Non-pigmented ciliary epithelial cell (primary cell): ENCODE measurements at places on chromosomes 11 and 22.

DNA sequence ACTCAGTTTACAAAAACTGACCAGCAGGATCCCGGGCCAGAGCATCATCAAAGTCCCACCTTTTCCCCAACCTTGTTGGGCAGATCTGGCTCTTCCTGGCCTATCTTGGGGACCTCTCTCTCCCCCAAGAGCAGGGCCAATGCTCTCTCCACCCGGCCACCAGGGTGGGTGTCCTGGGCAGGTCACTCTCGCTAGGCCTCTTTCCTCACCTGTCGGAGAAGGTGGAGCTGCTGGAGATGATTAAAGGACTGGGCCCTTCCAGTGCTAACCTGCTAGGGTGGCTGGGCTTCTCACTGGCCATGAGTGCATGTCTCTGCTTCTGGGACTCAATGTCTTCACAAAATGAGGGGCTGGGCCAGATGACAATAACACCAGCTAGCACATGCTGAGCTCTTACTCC is 2.9 kb upstream of the CAPN5 start:
- no peak for DNase-seq

DNA sequence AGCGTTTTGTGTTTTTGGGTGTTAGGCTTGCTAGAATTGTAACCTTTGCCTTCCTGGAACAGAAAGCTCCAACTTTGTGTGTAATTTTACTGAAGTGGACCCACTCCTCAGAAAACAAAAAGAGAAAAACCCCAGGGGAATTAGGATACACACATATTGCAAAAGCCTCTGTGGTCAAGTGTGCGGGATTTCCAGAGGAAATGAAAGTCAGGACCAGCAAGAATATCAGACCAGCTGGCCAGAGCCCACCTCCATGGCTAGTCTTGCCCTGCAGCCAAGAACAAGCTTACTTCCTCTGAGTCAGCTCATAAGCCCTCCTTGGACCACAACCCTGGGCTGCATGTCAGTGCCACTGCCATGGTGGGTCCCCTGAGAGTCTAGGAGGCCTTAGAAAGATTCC is 37.0 kb upstream of the FTH1 start:
- DNase-seq: peak; percentile 61

- DNase-seq: no peak
Measured at GRCh38 chr11:95706974-95707387, 82.6 kb downstream of the FAM76B start.

GRCh38 chr11:64717268-64717578 is 5.8 kb downstream of the NRXN2 start:
- no peak for DNase-seq

DNA sequence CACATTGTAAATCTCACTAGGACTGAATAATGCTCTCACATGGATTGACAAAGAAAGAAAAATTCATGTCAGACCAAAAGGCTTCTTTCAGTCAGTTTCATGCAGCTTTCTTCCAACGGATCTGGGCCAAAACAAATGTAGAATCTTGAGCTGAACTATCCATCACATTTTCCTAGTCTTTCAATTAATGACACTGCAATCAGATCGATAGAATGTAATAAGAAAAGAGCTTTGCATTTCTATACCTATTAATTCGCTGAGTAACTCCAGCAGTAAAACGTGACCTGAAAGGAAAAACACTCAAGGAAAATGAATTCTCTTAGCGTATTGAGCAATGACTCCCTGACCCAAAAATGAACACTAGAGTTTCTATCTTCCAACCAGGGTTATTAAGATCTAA is 194.8 kb upstream of the BLID start:
- DNase-seq: no peak

GRCh38 chr22:20392983-20393704 is 807 bp upstream of the ZNF74 start:
- DNase-seq: no peak

GRCh38 chr11:124075841-124076651 is 34.9 kb upstream of the OR10G7 start:
- no peak for DNase-seq

GRCh38 chr11:14320020-14320419 is 39.0 kb downstream of the RRAS2 start:
- no peak for DNase-seq

DNA sequence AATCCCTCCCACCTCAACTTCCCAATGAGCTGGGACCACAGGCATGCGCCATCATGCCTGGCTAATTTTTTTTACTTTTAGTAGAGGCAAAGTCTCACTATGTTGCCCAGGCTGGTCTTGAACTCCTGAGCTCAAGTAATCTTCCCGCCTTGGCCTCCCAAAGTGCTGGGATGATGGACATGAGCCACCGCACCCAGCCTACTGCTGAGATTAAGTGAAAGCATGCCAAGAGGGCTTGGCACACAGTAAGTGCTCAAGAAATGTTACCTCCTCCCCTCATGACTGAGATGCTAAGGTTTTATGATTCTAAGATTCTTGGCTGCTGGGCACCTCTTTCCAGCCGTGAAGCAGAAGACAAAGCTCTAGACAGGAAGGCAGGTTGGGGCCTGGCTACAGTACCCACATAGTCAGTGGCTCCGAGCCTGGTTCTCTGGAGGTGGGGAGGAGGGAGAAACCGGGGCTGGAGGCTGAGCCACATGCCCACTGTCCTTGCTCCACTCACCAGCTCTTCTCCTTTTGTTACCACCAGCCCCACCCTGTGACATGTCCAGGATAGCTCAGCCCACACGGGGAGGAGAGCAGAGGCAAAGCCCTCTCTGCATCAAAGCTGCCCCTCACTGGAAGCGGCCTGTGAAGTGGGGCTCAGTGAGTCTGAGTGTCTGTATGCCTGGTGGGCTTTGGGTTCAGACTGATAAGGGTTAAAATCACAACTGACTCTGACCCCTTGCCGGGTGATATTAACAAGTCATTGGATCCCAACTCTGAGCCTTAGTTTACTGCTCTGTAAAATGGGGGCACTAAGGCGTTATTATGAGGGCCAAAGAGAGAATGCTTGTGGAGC is 12.9 kb downstream of the ARHGEF17 start:
- no peak for DNase-seq

GRCh38 chr11:126919147-126919823 is 81.3 kb downstream of the KIRREL3 start:
- no peak for DNase-seq

DNA sequence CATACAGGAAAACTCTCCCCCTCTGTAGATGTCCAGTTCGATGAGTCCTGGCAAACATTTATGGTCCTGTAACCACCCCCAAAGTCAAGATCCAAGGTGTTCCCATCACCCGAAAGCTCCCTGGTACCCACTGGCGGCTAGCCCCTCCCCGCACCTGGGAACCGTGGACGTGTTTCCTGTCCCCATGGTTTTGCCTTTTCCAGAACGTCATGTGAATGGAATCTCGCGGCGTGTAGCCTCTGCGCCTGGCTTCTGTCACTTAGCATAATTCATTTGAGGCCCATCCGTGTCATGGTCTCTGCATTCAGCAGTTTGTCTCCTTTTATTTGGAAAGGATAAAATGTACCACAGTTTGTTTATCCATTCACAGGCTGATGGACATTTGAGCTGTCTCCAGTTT is 106.3 kb downstream of the KCNQ1 start:
- no peak for DNase-seq

- DNase-seq: no peak
Measured at GRCh38 chr11:63874511-63874910, 35.6 kb downstream of the MARK2 start.

GRCh38 chr11:126776119-126776518 is 224.5 kb downstream of the KIRREL3 start:
- no peak for DNase-seq

DNA sequence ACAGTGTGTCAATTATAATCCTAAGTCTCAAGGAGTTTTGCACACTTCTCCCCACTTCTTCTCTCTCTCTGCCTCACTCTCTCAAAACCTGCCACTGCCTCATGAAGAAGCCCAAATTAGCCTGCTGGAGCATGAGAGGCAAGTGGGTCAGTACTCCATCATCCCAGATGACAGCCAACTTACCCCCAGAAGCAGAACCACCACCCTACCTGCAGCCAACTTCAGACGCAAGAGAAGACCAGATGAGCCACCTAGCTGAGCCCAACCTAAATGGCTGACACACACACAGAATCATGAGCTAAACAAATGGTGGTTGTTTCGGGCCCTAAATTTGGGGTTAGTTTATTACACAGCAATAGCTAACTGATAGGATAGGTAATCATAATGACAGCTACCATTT is 61.2 kb downstream of the CD82 start:
- no peak for DNase-seq

DNA sequence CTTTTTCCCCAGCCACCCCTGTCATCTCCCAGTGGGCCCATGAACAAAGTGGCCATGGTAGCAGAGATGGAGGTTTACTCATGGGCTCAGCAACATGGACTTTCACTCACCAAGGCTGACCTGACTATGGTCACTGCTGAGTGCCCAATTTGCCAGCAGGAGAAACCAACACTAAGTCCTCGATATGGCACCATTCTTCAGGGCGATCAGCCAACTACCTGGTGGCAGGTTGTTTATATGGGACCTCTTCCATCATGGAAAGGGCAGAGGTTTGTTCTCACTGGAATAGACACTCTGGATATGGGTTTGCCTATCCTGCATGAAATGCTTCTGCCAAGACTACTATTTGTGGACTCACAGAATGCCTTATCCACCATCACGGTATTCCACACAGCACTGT is 1009.1 kb downstream of the NTM start:
- no peak for DNase-seq

DNA sequence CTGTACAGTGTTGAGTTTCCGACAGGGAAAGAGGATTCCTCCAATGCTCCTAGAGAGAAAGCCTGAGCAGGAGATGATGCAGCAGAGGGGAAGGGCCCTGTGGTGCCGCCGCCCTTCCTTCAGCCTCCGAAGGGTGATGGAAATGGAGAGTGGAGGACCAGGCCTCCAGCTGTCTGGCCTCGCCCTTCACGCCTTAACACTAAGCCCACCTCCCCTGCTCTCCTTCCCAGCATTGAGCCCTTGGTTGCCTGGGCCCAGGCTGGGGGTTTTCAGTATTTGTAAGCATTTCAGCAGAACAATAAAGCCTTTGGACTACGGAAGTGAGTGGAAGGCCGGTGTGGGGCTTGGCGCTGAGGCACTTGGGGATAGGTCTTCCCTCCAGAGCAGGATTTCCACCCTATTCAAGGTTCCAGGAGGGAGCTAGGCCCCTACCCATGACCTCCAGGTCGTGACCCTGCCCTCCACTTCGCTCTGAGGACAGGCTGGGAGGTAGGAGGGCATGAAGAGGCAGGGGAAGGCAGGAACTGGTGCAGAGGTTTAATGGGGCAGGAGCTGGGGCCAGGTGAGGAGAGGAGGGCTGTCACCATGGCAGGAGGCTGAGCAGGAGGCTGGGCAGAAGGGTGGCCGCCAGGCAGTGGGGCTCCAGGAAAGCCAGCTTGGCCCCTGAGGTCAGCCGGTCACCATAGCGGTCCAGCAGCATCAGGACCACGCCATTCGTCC is 21.6 kb downstream of the TREH start:
- no peak for DNase-seq

DNA sequence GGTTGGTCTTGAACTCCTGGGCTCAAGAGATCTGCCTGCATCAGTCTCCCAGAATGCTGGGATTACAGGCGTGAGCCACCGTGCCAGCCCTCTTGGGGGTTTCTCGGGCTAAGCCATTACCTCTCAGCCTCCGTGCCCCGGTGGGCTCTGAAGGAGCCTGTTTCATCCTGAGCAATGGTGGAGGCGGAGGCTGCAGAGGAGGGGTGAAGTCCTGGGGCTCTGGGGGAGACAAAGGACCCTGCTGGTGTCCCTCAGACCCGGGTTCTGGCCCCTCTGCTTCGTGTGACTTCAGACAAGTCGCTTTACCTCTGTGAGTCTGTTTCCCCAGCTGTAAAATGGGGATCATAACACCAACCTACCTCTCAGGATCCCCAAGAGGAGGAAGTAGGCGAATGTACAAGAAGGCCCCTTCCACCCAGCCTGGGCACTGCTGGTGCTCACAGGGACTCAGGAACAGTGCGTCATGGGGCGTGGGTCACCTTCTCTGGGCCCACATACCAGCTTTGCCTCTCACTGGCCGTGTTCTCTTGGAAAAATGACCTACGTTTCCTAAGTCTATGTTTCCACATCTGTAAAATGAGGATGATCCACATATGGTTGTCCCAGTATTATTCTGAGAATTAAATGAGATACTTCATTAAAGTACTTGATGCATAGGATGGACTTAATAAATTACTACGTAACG is 36.8 kb downstream of the RIBC2 start:
- DNase-seq: no peak

- DNase-seq: no peak
Measured at GRCh38 chr11:26087120-26087935, 244.6 kb upstream of the ANO3 start.

GRCh38 chr22:25053153-25053805 is 100.8 kb downstream of the KIAA1671 start:
- no peak for DNase-seq

DNA sequence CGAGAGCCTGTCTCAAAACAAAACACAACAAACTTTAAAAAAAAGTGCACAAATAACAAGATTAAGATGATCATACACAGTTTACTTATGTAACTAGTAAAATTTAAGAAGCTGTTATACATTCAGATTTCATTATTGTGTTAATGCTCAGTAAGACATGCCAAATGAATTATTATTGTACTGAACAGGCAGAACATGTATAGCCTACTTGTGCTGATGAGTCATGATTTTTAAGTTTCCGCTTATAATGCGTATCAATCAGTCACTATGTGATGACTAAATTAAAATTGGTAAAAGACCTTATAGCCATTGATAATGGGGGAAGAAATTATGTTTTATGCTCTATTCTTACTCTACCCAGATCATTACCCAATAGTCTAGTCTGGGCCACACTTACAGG is 20.5 kb upstream of the EXPH5 start:
- DNase-seq: no peak

DNA sequence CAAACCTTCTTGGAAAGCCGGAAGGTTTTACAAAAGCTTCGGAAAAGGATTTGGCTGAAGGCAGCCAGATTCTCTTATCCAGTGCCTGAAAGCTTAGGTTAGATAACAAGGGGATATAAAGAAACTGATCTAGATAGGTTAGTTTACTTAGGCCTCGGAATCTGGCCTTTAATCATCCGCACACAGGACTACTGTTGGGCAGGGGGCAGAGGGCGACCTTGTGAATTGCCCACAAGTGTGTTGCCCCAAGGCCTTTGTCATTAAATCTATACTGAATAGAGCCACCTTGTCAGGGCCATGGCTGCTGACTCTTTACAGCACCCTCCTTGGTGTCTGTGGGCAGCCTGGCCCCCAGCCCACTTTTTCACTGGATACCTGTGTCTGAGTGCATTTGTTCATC is 9.7 kb upstream of the MTMR2 start:
- no peak for DNase-seq

- no peak for DNase-seq
Measured at GRCh38 chr11:83564870-83565269, 278.7 kb upstream of the CCDC90B start.

GRCh38 chr11:70510571-70510970 is 112.2 kb downstream of the CTTN start:
- DNase-seq: no peak

DNA sequence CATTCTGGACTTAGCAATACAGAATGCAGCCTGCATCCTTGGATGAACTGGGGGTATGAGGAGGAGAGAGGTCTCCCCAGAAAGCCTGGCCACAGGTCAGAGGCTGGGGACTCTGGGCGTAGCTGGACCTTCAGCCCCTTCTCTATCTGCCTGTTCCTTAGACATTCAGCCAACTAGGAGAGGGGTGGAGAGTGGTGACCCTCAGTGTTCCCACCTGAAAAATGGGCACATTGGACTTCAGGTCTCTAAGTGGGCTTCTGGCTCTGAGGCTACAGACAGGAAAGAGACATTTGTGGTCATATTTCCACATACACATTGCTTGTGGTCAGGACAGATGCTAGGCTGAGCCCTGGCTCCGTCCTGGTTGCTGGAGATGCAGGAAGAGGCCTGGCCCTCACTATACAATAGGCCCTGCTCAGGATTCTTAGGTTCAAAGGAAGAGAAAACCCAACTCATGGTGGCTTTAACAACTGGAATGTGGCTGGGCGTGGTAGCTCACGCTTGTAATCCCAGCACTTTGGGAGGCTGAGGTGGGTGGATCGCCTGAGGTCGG is 30.1 kb upstream of the CBX7 start:
- no peak for DNase-seq
